ENCODE measurements at places on chromosomes 2 and 18. TPM values are rescaled to one million over a fixed set of nuclear protein-coding genes. Genes with fewer than 3 reads are reported as not detected.
A peak's percentile ranks its signal among the peaks of the same experiment; 100 is the strongest.

- no peak for DNase-seq
These were observed 280.7 kb upstream of the ZC3H15 start for GRCh38 chr2:186205254-186205911.

- DNase-seq: no peak
These were observed 49.1 kb upstream of the CPO start for GRCh38 chr2:206890179-206890578.

GRCh38 chr2:154992826-154993225 is 294.3 kb downstream of the KCNJ3 start:
- no peak for DNase-seq

GRCh38 chr2:95301876-95302641 is 4.9 kb downstream of the KCNIP3 start:
- no peak for DNase-seq

- DNase-seq: no peak
These were observed 58.2 kb downstream of the FSIP2 start for GRCh38 chr2:185796758-185797157.

DNA sequence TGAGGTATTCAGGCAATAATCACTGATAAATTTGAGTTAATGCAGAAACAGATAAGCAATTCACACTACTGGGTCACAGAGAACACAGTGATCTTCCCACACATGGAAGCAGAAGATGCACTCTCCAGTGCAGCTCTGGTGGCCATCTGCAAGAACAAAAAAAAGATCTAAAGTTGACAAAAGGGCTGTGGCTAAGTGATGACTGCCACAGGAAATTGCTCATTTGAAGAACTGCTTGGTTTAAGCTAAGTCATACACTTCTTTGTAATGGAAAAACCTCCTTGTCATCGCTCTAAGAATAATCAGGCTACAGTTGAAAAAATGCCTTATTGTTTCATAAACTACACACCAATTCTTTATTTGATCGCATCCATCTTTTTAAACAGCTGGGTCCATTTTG is 115.1 kb downstream of the DTNB start:
- DNase-seq: no peak

DNA sequence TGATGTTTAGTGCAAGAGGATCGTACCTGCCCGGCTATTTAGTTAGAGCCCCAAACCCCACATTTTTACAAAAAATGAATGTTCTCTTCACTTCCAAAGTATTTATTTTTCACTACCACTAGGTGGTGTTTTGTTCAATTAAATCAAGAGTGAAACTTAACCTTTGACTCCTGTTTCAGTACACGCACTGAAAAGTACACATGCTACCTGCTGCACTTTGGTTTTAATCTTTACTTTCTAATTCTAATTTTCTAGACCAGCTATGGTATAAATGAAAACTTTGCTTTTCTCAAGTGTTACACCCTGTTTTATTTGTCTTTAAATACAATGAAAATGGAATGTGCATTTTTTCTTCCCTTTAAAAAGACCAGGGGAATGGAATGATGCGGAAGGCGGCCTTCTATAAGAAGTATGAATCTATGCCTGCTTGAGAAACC is 31.4 kb upstream of the CHN1 start:
- no peak for DNase-seq

DNA sequence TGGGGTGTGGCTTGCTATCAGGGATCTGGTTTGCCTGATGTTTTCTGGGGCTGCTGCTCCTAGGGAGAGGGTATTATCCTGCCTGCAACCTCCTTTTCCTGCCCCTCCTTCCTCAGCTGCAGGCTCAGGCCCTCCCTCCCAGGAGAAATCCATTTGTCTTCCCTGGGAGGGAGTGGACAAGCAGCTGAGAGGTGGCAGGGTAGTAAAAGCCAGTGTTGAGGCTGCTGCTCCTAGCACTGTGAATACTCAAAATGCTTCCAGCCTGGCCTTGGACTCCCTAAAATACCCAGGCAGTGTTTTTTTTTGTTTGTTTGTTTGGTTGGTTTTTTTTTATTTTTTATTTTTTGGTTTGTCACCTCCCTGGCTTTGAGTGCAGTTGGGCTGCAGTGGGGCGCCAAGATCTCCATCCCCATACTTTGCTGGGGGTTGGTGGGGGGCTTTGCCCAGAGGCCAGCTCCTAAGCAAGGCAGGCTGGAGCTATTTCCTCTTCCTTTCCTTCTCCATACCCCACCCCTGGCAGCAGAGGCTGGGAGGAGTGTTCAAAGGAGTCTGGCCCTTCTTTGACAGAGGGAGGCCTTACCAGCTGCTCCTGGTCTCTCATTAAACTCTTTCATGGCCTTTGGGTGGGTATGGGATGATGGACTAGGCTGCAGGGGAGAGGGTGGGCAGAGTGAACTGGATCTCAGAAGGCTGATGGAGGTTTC is 13.6 kb downstream of the HOXD3 start:
- DNase-seq: no peak

DNA sequence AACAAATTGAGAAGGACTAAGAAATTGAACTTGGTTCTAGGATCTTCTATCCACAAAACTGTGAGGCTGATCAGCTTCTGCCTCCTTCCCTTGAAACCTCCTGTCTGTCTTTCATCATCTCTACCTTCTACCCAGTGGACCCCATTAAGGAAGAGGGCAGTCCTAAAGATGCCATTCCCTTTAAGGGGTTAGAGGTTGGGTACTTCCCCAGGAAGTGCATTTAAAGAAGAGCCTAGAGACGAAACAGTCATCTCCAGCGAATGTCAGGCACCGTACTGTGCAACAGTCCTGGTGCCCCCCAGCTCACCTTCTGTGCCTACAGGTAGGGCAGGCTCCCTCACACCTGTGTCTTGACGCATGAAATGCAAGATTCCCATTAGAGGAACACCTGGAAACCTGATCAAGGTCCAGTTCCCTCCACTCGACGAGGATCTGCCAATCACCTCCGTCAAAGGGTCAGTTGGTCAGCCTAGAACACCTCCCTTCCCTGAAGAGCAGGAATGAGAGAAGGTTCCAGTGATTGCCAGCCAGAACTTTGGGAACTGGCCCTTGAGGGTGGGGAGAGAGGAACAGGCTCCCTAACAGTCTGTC is 20.9 kb downstream of the LOXHD1 start:
- DNase-seq: no peak

DNA sequence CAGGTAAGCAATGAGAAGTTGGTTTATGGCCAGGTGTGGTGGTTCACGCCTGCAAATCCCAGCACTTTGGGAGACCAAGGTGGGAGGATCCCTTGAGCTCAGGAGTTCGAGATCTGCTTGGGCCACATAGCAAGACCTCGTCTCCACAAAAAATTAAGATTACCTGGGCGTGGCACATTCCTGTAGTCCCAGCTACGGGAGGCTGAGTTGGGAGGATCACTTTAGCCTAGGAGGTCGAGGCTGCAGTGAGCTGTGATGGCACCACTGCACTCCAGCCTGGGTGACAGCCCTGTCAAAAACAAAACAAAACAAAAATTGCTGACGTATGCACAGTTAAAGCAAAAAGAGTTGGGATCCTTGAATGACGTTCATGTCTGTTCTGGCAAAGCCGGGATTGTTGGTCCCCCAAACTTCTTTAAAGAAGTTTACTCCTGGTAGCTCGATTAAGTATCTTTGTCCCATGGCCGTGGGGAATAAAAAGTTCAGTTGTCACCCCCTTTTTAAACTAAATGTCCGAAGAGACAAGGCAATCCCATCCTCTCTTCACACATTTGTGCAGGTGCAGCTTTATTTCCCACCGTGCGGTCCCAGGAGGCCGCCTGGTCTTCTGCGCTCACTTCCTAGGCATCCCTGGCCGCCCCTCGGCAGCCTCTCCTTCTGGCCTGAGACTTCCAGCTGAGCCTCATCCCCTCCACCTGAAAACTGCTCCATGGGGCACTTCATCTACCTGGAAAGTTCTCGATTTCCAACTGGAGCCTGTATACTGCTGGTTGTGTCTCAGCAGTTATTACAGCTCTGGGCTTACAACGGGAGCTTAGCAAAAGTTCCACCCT is 762 bp upstream of the SPOPL start:
- no peak for DNase-seq

- DNase-seq: peak; percentile 48
These were observed 42.1 kb downstream of the TET3 start for GRCh38 chr2:74026687-74027241.

DNA sequence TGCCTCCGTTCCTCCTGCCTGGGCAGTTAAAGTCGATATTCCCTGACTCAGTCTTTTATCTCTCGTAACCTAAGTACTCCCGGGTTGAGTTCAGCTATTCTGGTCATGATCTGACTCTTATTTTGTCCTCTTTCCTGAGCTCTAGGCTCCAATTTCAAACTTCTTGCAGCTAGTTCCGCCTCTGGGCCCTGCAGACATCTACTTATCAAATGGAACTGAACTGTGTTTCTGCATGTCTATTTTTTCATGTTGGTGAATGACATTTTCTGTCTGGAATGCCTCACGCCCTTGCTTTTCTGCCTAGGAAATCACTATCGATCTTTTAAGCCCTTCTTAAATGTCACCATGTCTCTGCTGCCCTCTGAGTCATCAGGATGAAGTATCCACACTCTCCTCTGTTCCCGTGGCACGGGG is 101.5 kb downstream of the VAPA start:
- no peak for DNase-seq

DNA sequence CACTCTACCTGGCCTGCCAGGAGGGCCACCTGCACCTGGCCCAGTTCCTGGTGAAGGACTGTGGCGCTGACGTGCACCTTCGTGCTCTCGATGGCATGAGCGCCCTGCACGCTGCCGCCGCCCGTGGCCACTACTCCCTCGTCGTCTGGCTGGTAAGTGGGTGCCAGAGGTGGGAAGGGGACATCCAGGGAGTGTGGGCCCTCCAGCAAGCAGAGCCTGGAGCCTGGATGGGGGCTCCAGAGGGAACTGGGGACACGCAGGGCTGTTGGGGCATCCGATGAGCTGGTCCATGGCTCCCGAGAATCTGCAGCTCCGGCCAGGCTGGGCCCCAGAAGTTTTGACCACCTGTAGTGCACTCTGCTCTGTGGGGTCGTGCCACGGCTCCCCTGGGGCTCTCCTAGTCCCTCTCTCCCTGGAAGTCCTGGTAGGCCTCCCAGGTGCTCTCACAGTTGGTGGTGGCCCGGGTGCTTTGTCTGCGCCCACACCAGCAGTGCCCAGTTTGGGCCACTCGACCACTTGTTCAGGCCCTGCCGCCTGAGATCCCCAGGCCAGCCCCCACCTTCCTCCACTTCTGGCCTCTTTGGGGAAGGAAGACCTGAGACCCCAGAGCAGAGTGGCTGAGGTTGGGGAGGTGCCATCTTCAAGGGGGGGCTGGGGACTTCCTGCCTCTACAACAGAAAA is 4.7 kb downstream of the ESPNL start:
- no peak for DNase-seq

- DNase-seq: no peak
These were observed 170.1 kb upstream of the KYNU start for GRCh38 chr2:142707318-142707717.

DNA sequence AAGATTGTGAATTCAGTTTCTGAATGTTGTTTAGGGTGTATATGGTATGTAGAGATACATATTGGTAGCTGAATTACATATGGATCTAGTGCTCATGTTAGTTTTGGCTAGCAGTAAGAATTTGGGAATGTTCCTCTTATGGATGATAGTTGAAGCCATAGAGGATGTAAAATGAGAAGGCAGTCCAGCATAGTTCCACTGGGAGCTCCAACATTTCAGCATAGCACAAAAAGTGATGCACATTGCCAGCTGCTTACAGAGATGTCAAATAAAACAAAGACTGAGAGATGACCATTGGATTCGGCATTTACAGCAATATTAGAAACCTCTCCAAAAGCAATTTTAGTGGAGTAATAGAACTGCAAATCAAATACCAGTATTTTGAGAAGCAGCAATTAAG is 77.4 kb downstream of the EML4 start:
- no peak for DNase-seq

- DNase-seq: no peak
These were observed 320.6 kb downstream of the ETAA1 start for GRCh38 chr2:67717692-67718091.

DNA sequence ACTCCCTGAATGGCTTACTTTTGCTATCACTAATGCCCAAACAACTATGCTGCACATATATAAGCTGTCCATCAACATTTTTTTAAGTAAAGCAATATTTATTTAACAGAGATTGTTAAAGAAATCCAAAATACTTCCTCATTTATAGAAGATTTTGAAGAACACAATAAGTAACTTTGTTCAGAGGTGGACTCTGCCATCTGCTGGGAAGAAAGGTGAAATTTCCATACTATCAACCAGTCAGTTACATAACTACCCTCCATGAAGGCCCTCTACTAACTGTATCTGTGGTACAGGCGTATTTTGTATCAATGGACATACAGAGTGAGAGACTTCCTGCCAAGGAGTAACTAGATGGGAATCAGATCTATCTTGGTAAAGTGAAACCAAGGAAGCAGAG is 106.0 kb downstream of the DTNB start:
- peak; percentile 40 for DNase-seq

DNA sequence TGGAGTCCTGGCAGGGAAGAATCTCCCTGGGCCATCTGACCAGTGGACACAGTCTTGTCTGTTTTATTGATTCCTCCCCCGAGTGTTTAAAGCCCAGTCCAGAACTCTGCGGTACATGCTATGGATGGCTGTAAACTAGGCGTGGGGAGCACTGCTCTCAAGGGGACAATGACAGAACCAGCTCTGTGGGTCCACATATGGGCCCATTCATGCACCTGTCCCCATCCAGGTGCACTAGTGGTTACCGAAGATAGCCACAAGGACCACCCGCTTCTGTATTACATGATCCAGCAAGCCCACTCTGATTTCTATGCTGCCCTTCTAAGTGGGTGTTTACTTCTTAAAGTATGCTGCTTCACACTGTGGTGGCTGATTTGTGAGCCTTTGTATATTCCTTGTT is 21.0 kb downstream of the CHST10 start:
- DNase-seq: no peak

DNA sequence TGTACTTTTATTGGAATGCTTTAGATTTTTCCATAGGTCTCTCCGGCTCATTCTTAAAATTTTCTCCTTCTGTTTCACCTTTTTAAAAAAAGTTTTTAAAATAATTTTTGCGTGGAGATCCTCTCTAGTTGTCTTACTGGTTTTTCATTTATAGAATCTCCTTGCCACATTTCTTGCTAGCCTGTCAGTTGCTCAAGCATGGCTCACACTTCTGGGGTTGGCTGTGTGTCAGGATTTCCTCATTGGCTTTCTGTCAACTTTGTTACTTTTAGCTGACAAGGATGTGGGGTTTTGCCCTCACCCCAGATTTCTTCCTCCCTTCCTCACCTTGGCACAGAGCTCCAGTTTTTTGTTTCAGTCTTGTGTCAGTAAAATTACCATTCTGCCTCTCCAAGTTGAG is 124.6 kb downstream of the ZNF407 start:
- peak; percentile 15 for DNase-seq

AKAIN1 gene
- total RNA-seq: 0.84 TPM

TMEM169 gene
- 0.12 TPM for total RNA-seq

IGFBP5 gene
- 2,550 TPM for total RNA-seq

EMX1 gene
- 0.15 TPM for total RNA-seq

CRYGC gene
- total RNA-seq: not detected

ASB18 gene
- total RNA-seq: not detected

CHPF gene
- total RNA-seq: 131 TPM

C1QL2 gene
- not detected for total RNA-seq

WDR33 gene
- 45.2 TPM for total RNA-seq

PGAP1 gene
- 7.5 TPM for total RNA-seq

DSC2 gene
- total RNA-seq: 0.97 TPM

STON1 gene
- total RNA-seq: 12.1 TPM

SERPINB11 gene
- total RNA-seq: not detected

BZW1 gene
- total RNA-seq: 98.6 TPM
